NCI-H1417 (cell line): ENCODE measurements at places on chromosomes 4 and X.
A peak's percentile ranks its signal among the peaks of the same experiment; 100 is the strongest.

DNA sequence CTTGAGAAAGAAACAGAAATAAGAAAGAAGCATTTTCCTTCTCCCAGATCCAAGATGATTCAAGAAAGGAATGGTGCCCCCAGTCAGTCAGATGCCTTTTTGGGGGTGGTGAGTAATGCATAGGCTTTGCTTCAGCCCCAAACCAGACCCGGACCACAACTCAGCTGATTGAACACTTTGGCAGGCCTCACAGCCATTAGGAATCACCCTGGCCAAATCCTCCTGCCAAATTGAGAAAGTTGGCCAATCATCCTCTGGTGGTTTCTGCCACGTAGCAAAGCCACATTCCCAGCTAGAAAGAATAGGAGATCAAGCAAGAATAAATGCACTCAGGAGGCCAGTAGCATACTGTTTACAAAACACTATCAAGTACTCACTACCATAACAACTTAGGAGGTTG lies 33.7 kb downstream of the FRMD7 start:
- DNase-seq = no peak

DNA sequence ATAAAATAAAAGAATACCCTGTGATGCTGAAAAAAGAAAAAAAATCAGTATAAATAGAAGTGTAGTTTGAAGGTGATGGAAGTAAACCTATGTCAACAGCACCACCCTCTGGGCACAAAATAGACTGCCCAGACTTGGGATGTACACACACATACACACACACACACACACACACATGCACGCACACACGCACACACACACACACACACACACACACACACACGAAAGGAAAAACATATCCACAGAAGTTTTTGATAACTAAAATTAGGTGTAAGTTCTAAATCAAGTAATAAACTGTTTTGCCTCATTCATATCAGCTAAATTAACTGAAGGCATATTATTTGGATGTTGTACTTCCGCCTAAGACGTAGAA lies 40.5 kb downstream of the ANXA5 start:
- peak; percentile 31 for DNase-seq

- no peak for DNase-seq
Observed at GRCh38 chrX:56231537-56232090, 542 bp upstream of the KLF8 start.

- DNase-seq = no peak
Observed at GRCh38 chrX:45712067-45712466, 511.4 kb upstream of the DIPK2B start.

DNA sequence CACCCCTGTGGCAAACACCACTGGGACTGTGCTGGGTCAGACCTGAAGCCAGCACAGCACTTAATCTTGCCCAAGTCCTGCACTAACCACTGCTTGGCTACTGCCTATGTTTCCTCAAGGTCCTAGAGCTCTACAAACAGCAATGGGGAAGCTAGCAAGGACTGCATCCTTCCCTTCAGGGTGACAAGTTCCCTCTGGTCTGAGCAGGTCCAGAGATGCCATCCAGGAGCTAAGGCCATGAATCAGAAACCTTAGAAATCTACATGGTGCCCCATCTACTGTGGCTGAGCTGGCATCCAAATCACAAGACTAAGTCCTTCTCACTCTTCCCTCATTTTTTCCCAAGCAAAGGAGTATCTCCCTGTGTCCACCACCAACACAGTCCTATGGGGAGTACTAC lies 239.7 kb upstream of the UGT8 start:
- DNase-seq = no peak

GRCh38 chr4:17726911-17727310 lies 54.5 kb downstream of the FAM184B start:
- no peak for DNase-seq

DNA sequence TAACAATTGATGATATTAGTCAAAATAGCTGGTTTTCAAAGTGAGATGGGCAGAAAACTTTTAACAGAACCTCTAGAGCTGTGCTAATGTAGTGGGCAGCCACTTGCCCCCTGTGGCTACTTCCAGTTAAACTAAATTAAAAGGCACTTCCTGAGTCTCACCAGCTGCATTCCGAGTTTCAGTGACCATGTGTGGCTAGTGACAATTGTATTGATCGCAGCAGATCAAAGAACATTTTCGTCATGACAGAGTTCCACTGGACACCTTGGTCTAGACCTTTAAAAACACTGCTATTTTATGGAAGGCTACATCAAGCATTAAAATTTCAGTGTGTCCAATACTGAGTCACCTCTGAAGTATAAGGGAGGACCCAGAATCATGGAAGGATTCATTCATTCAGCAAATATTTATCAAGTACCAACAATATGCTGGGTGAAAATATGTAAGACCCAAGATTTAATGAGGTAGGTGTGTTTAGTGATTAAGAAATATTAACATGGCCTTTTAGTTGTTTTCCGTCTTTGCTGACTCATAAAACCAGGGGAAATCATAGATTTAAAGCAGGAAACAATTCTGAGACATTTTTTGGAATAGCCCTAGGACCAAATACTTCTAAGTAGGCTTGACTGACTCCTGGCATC lies 5.1 kb upstream of the FAT1 start:
- DNase-seq = no peak
